ENCODE measurements at places on chromosomes 1 and 21.

DNA sequence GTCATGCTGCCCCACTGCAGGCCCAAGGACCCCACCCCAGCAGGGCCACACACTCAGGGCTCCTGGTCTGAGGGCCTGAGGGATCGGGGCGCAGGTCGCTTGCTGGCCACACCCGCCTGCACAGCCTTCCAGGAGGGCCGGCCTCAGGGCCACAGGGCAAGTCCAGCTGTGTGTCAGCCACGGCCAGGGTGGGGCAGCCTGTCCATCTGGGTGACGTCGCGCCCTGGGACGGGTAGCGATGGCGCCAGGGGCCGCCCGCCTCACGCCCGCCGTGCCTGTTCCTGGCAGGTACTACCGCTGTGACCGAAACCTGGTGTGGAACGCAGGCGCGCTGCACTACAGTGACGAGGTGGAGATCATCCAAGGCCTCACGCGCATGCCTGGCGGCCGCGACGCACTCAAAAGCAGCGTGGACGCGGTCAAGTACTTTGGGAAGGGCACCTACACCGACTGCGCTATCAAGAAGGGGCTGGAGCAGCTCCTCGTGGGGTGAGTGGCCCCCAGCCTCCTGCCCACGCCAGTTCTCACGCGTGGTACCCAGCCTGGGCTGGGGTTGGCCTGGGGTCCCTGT, 2.5 kb downstream of the COL6A1 start:
- no peak for DNase-seq

DNA sequence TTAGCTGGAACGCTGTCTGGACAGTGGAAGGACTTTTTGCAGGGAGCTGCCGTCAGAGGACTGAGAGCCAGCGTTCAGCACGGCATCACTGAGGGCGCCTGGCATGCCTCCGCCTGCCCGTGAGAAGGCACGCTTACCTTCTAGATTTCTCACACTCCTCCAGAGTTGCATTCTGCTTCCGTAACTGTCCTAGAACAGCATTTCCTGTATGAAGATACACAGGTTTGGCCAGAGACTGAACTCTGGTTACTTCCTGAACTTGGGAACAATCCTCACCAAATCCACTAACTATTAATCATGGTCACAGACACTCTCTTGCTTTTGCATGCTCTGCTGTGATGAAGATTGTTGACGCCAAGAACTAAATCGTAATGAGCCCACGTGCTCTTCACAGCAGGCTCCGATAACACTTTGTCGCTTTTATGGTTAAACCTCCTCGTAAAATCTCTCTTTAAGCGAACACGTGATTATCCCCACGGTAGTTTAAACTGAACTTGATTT, 93.5 kb downstream of the KIF26B start:
- DNase-seq: no peak

- DNase-seq: no peak
Measured at GRCh38 chr21:42316891-42317290, 1.7 kb upstream of the TFF3 start.

GRCh38 chr1:203656796-203657747, 30.4 kb downstream of the ATP2B4 start:
- no peak for DNase-seq

DNA sequence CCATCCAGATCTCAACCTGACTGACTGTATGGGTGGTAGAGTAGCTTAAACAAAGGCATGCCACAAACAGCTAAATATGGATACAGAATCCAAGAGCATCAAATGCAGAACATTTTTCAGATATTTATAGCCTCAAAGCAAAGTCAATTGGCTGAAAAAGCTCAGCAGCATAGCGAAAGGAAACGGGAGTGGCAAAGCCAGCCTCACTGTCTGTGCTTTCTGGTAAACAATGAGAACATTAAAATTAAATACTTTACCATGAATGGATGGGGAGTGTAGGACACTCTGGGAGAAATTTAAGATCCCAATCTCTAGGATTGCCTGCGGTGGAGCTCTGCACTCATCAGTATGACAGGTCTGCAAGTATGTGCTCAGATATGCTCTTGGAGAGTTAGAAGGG, 4.4 kb downstream of the RASAL2 start:
- DNase-seq: no peak

DNA sequence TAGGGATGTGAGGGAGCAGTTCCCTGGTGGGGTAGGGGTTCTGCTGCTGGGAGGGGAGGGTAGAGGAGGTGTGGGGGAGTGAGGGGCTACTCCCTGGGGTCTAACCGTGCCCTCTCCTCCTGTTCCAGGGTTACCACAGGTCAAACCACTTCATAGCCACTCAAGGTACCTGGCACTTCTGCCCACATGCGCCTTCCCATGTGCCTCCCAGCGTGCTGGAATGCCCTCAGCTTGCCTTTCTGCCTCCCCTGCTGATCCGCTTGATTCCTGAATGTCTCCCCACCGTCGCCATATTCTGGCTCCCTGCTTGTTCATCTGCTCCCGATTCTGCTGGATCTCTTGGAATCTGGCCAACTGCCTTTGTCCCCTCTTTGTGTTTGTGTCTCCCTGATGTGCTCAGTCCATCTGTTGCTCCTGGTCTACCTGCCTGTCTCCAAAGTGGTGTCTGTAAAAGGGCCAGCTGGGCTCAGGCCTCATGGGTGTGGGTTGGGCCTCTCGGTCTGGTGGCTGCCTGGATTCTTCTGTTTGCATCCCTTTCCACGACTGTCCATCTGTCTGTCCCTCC, 74.4 kb downstream of the PTPRU start:
- no peak for DNase-seq
